Fibroblast of skin of back (primary cell): ENCODE measurements at places on chromosomes 1 and 21.

GRCh38 chr21:26138615-26139257 is 31.8 kb downstream of the APP start:
- no peak for DNase-seq

DNA sequence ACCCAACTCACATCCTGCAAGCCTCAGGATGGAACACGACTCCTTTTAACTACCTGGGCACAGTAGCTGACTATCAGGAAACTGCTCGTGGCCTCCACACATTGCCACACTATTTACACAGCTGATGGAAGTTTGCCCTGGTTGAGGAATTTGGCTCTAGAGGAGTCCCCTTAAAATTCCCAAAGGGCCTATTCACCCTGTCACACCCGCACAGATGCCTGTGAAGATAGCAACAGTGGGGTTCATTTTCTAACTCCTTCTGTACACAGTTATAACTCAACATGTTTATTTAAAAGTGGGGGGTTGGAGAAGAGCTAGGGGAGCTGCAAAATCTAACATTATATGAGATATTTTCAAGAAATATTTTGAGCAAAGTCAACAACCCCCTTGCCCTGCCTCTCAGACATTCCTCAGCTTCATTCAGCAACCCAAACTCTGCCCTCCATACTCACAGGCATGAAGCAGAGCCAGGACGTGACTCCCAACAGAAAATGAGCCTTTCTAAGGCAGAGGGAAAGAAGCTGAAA is 35.8 kb upstream of the CCN1 start:
- peak; percentile 85 for DNase-seq

- no peak for DNase-seq
Measured at GRCh38 chr1:77371396-77371795, 89.6 kb downstream of the AK5 start.

- peak; percentile 47 for DNase-seq
Measured at GRCh38 chr21:29888437-29888836, 51.4 kb downstream of the GRIK1 start.

- DNase-seq = peak; percentile 59
Measured at GRCh38 chr1:209646558-209646957, 5.7 kb downstream of the LAMB3 start.

DNA sequence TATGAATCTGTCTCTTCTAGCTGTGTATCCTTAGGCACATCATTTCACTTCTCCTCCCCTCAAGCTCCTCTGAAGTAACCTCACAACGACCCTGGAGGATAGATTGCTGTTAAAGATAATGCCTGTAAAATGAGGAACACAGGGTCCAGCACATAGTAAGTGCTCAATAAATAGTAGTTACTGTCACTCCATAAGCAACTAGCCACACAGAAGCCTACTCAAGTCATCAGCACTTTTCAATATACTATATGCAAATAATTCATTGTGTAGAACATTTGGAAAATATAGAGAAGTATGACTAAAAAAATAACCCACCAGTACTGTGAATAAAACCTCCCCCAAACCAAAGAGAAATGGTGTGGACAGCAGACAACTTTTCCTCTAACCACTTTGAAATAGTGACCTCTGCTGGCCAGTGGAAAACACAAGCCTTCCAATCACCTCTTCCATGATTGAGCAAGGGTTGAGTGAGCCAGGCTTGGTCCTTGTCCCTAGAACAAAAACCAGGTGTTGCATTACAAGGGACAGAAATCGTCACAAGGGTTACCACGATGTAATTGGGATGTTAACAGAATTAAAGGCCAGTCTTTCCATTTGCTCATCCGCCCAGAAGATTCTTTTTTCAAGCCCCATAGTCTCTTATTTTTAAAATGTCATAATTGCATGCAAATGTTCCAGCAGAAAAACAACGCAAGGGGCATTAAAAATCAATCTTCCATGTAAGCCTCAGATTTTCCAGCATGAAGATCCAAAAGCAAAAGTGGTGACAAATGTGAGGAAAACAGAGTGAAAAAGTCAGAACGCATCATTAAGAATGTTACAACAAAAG is 15.7 kb upstream of the GLIS1 start:
- peak; percentile 75 for DNase-seq

GRCh38 chr1:15584489-15585363 is at the start of gene AGMAT:
Gene AGMAT, minus strand, starts transcription at chr1:15585051. Its CDS starts 84 bp downstream, at chr1:15584967.
- DNase-seq = peak; percentile 33

- DNase-seq = peak; percentile 38
Measured at GRCh38 chr1:118204105-118204504, 19.1 kb upstream of the SPAG17 start.

- peak; percentile 80 for DNase-seq
Measured at GRCh38 chr1:94094469-94095111, 26.4 kb downstream of the ABCA4 start.

DNA sequence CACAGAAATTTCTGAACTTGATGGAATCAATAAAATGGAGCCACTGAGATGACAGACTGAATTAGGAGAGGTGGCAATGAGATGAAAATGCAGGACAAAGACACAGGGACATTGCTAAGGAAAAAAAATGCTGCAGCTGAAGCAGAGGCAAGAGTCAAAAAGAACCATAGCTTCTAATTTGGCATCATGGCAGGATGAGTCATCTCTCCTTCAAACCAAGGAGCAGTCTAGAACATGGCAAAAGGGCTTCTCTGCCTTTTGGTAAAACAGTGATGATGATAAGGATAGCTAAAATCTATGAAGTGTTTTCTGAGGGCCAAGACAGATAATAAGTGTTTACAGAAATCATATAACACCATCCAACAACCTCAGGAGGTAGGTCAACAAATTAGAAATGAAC is 16.8 kb downstream of the SLC19A2 start:
- DNase-seq = peak; percentile 5

GRCh38 chr1:19177811-19178210 is 32.3 kb downstream of the UBR4 start:
- no peak for DNase-seq

DNA sequence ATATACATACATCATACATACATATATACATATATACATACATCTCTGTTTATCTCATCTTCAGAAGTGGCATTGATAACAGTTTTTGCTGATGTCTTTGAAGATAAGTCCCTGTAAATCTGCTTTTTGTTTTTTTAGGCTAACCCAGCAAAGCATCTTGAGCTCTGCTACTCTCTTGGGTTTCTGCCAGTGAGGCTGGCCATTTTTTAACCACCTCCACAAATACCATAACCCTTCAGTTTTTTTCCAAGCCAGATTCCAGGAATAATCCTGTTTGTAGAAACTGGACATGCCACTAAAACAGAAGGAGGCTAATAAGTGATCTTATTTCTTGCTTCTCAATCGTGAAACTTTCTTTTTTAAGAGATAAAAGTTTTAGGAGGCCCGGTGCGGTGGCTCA is 21.6 kb downstream of the SDHC start:
- DNase-seq = no peak

GRCh38 chr1:244346972-244347618 is 104.6 kb downstream of the ADSS2 start:
- DNase-seq = peak; percentile 32
